ENCODE measurements at places on chromosomes 7 and 10. TPM values are rescaled to one million over a fixed set of nuclear protein-coding genes. Genes with fewer than 3 reads are reported as not detected.
A peak's percentile ranks its signal among the peaks of the same experiment; 100 is the strongest.

- no peak overlapping the region for H3K4me3 ChIP-seq
- no peak for DNase-seq
Measured at GRCh38 chr7:37142958-37143357, 305.7 kb downstream of the ELMO1 start.

DNA sequence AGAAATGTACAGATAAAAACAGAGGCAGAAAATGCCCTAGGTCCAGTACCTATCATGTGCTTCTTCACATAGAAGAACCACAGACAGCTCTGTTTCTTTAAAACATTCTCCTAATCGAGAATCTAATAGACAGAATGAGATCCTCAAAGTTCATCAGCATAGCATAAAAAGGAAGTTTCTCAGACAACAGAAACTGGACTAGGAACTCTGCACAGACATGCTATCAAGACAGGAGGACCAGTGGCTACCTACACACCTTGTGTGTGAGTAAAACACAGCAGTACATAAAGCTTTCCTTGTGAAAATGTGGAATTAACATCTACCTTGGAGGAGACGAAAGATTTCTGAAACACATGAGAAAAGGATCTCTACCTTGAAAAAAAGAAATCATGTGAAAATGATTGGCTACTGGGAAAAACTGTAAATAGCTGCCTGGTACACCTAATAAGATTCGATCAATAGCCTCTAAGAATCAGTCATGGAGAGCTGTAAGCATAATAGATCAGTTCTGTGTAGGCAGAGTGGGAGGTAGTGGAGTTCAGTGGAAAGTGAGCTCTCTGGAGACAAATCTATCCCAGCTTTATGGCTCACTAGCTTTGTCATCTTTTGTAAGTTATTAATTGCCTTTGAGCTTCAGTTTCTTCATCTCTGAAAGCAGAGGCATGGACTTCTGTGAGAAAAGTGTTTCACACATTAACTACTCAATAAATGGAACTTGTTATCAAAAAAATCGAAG, 26.7 kb downstream of the ELAPOR2 start:
- H3K27me3 ChIP-seq, result no peaks in the 10 kb centered on the region
- DNase-seq, result no peak
- H3K4me3 ChIP-seq, result no peak overlapping the region
- no peaks in the 10 kb centered on the region for H3K36me3 ChIP-seq

GRCh38 chr10:11407939-11408338, 203.5 kb downstream of the USP6NL start:
- no peak overlapping the region for H3K27ac ChIP-seq
- H3K4me3 ChIP-seq, result no peak overlapping the region
- H3K27me3 ChIP-seq, result peaks cover 54% of the 10 kb centered on the region
- no peak for DNase-seq
- H3K36me3 ChIP-seq, result no peaks in the 10 kb centered on the region

- H3K27ac ChIP-seq, result no peak overlapping the region
- no peak overlapping the region for H3K4me3 ChIP-seq
- no peak for DNase-seq
- H3K36me3 ChIP-seq, result no peaks in the 10 kb centered on the region
- peaks cover 81% of the 10 kb centered on the region for H3K27me3 ChIP-seq
Measured at GRCh38 chr10:97078261-97078937, 107.4 kb downstream of the SLIT1 start.

- H3K27ac ChIP-seq, result no peak overlapping the region
- H3K4me1 ChIP-seq, result no peaks in the 10 kb centered on the region
- H3K36me3 ChIP-seq, result no peaks in the 10 kb centered on the region
- DNase-seq, result no peak
- H3K27me3 ChIP-seq, result no peaks in the 10 kb centered on the region
Measured at GRCh38 chr7:111265394-111265793, 174.5 kb downstream of the LRRN3 start.

DNA sequence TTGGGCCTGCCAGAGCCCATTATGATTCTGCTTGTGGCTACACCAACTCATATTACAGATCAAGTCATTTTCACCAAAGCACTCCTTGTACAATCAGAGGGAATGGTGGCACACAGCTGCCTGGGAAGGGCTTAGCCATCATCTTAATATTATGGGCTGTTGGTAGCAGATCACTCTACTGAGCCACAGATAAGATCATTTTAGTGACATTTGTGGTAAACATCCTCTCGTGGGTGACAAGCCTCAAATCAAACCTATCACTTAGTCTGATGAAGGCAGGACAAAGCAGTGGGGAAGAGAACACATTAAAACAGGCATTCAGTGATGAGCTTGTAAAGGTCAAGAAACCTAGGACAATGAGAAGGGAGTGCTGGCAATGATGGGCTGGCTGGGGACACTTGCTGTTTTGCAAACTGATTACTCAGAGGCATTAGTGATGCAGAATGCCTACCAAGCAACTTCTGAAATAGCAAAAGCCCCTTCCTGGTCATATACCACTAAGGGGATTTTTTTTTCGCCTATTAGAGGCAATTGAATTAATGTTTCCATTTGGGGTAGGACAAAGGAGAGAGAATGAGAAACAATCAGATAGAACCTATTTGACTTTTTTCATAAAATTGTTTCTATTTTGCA, 137.5 kb upstream of the WDR11 start:
- H3K27me3 ChIP-seq, result no peaks in the 10 kb centered on the region
- no peak overlapping the region for H3K27ac ChIP-seq
- H3K36me3 ChIP-seq, result no peaks in the 10 kb centered on the region
- no peak overlapping the region for H3K4me3 ChIP-seq
- no peak for DNase-seq

- DNase-seq, result no peak
- no peak overlapping the region for H3K27ac ChIP-seq
- H3K4me1 ChIP-seq, result peaks cover 61% of the 10 kb centered on the region
- no peak overlapping the region for H3K4me3 ChIP-seq
- H3K27me3 ChIP-seq, result no peaks in the 10 kb centered on the region
Measured at GRCh38 chr7:50785346-50785745, 2.6 kb upstream of the GRB10 start.

- DNase-seq, result no peak
- H3K27me3 ChIP-seq, result peaks cover 46% of the 10 kb centered on the region
- H3K27ac ChIP-seq, result no peak overlapping the region
- no peak overlapping the region for H3K4me3 ChIP-seq
- H3K4me1 ChIP-seq, result peaks cover 8% of the 10 kb centered on the region
Measured at GRCh38 chr10:86204421-86205305, 161.9 kb downstream of the GRID1 start.

DNA sequence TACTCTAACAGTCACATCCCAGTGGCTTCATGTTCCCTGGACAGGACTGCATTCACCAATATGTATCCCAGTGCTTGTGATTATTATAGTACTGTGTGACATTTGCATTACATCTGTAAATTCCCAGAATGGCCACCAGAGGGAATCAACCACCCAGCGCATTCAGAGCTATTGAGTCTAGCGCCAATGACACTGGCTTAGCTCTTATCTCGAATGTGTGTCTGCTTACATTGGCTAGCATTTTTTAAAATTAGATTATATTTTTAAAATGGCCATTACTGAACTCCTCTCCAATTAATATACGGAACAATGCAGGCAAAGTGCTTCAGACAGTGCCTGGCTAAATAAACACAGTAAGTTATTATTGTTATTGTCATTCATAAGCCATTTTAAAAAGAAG, 36.3 kb downstream of the TRIL start:
- no peak overlapping the region for H3K27ac ChIP-seq
- no peak overlapping the region for H3K4me3 ChIP-seq
- peaks cover 19% of the 10 kb centered on the region for H3K4me1 ChIP-seq
- no peaks in the 10 kb centered on the region for H3K27me3 ChIP-seq
- peak; percentile 67 for DNase-seq

DNA sequence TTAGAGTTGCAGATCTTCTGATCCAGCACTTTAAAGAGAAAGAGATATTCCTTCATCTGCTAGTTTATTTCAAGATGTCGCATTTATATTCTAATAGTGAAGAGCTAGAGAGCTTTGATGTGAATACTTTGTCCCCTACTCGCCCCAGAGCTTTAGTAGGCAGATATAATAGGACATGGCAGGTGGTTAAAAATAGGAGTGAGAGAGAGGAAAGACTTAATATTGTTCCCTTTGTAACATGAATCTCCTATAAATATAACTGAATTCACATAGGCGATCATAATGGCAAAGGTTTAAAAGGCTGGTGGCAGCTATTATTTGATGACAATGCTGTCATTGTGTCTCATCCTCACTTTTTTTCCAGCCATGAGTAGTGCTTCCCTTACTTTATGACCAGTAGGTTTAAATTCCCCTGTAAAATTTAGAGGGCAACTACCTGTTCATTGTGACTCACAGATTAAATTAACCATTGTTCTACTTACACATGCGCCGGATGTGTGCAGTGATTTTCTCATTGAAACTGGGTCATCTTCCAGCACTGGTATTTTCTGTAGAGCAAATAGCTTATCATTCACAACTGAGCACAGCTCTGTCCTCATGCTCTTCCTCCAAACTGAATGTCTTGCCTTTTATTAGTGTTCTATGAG, 906.7 kb upstream of the CELF2 start:
- DNase-seq, result no peak
- H3K27me3 ChIP-seq, result no peaks in the 10 kb centered on the region
- H3K36me3 ChIP-seq, result no peaks in the 10 kb centered on the region
- H3K4me3 ChIP-seq, result no peak overlapping the region

DNA sequence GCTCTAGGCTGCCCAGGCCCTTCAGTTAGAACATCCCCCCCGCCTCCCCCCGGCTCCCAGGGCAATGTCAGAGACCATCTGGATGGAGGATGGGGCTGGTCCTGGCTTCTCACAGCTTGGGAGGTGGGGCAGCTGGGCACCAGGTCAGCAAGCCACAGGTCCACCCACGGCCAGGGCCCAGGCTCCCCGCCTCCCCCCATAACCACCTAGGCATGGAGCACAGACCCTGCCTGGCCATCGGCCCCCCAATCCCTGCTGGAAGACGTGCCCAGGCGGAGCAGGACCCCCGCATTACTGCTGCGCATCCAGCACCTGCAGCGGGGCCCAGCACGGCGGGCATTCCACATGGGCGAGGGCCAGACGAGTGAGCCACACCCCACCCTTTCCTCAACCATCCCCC, 169.6 kb downstream of the ELFN1 start:
- no peak for DNase-seq
- H3K4me1 ChIP-seq, result no peaks in the 10 kb centered on the region
- H3K27me3 ChIP-seq, result no peaks in the 10 kb centered on the region

DNA sequence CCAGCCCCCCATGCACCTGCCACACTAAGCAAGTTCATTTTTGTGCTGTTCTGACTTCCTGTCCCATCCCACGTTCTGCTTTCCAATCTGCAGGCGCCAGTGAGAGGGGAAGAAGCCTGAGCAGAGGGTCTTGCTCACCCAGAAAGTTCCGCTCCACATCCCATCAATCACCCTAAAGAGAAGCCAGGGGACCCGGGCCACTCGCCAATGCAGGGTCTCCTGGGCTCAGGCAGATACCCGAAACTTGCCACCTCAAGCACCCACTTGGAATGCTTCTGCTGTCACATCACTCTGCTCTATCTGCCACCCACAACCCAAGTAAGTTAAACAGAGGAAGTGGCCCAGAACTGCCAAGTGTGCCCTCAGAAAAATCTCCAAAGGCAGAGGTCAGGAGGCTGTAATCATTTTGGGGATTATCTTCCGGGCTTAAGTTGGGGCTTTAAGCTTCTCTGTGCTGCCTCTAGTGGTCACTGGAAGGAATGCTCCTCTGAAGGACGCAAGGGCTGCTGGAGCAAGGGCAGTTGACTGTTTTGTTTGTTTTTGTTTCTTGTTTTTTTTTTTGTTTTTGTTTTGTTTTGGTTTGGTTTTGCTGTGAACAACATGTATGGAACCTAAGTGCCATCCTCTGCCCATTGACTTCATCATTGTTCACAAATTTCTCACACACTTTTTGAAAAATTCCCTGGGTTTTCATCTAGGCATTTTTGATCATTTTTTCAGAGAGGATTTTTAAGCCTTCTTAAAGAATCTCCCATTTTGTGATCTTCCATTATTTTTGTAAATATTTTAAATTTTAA, 25.5 kb downstream of the PRR15 start:
- peak; percentile 69 for DNase-seq
- no peaks in the 10 kb centered on the region for H3K36me3 ChIP-seq
- H3K27ac ChIP-seq, result no peak overlapping the region
- peaks cover 26% of the 10 kb centered on the region for H3K4me1 ChIP-seq

- no peaks in the 10 kb centered on the region for H3K27me3 ChIP-seq
- H3K36me3 ChIP-seq, result no peaks in the 10 kb centered on the region
- H3K4me1 ChIP-seq, result no peaks in the 10 kb centered on the region
- no peak overlapping the region for H3K4me3 ChIP-seq
Measured at GRCh38 chr7:69114374-69114773, 483.9 kb upstream of the AUTS2 start.

GRCh38 chr7:15831606-15832005, 145.1 kb upstream of the MEOX2 start:
- H3K27me3 ChIP-seq, result no peaks in the 10 kb centered on the region
- H3K27ac ChIP-seq, result no peak overlapping the region
- no peak for DNase-seq
- peaks cover 9% of the 10 kb centered on the region for H3K4me1 ChIP-seq

- H3K4me3 ChIP-seq, result peak overlapping the region; percentile 78
- H3K36me3 ChIP-seq, result peaks cover 56% of the 10 kb centered on the region
- DNase-seq, result no peak
- H3K27me3 ChIP-seq, result no peaks in the 10 kb centered on the region
- H3K27ac ChIP-seq, result peak overlapping the region; percentile 85
Measured at GRCh38 chr7:44539669-44540506, 1.2 kb downstream of the NPC1L1 start.

- no peaks in the 10 kb centered on the region for H3K4me1 ChIP-seq
- no peak for DNase-seq
- no peak overlapping the region for H3K4me3 ChIP-seq
- no peaks in the 10 kb centered on the region for H3K27me3 ChIP-seq
Measured at GRCh38 chr10:105023211-105024111, 382.4 kb downstream of the SORCS3 start.

DNA sequence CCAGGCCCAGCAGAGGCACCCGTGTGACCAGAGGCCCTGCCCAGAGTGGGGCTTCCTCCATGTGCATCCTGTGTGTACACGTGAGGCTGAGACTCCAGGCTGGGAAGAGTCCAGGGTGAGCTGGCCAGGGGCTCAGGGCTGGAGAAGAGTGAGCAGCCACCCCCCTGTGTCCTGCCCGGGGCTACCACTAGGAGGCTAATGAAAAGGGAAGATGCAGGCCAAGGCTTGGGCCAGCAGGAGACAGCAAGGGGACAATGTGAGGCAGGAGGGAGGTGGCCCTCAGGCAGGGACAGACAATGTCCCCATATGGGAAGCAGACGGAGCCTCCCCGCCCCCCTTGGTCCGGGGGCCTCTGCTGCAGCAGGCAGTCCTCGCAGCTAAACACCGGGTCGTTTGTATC, 102.0 kb downstream of the HIF1AN start:
- peaks cover 89% of the 10 kb centered on the region for H3K27me3 ChIP-seq
- no peak overlapping the region for H3K4me3 ChIP-seq
- H3K36me3 ChIP-seq, result no peaks in the 10 kb centered on the region
- peak; percentile 30 for DNase-seq
- H3K27ac ChIP-seq, result no peak overlapping the region

- no peak for DNase-seq
- no peak overlapping the region for H3K4me3 ChIP-seq
- no peaks in the 10 kb centered on the region for H3K36me3 ChIP-seq
- H3K27ac ChIP-seq, result no peak overlapping the region
Measured at GRCh38 chr7:145183069-145183468, 347.2 kb upstream of the TPK1 start.

- no peak for DNase-seq
- no peak overlapping the region for H3K4me3 ChIP-seq
- H3K4me1 ChIP-seq, result peaks cover 7% of the 10 kb centered on the region
- H3K36me3 ChIP-seq, result no peaks in the 10 kb centered on the region
Measured at GRCh38 chr10:98339799-98340198, 71.8 kb upstream of the LOXL4 start.

GRCh38 chr10:50395271-50395670, 144.0 kb upstream of the ASAH2 start:
- H3K4me1 ChIP-seq, result peaks cover 44% of the 10 kb centered on the region
- H3K36me3 ChIP-seq, result peaks cover 9% of the 10 kb centered on the region
- peak overlapping the region; percentile 77 for H3K27ac ChIP-seq
- peak; percentile 15 for DNase-seq

The CHAT gene
- not detected for total RNA-seq

The KLF14 gene
- 0.17 TPM for total RNA-seq

The BUB3 gene
- 113 TPM for total RNA-seq

The SVOPL gene
- 1.5 TPM for total RNA-seq

Data from Calu3 (cell line).